Fibroblast of skin of scalp (primary cell): ENCODE measurements at places on chromosomes 1 and 21.

DNA sequence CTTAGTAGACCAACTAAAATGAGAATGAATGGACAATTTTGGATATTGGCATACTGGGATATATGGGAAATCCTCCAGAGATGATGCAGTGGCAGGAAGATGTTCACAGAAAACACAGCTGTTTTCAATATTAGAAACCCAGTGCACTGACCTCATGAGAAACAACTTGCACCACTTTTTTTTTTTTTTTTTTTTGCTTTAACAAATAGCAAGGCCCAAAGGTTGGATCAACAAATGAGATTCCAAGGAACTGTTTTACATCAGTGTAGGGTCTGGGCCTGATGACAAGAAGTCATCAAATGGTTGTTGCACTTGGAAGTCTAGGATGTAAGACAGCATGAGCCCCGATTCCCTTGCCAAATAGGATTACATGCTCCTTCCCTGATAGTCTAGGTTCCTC, 110.7 kb downstream of the SLC25A24 start:
- peak; percentile 40 for DNase-seq

- DNase-seq = peak; percentile 80
These were observed 53.0 kb downstream of the IER5 start for GRCh38 chr1:181141431-181141910.

DNA sequence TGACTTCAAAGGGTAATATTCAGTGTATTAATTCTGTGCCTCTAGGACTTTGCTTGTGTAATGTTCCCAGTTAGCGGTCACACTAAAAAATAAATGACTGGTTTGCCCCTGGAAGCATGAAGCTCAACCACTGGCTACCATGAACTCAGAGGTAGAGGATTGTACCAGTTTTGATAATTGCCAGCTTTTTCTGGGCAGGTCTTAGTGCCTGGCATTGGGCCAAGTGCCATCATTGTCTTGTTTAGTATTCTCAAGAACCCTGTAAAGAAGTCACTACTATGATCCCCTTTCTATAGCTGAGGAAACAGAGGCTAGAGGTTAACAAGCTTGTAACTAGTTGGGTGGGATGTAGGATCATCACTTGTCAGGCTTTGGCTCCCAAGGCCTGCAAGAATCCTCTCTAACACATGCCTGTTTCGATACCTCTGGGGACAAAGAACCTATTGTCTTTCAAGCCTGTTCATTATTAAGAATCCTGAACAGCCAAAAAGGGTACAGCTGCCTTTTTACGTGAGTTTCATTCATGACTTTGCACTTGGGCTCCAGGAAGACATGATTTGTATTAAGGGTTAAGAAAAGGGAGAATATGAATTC, 121.9 kb upstream of the JUN start:
- DNase-seq = no peak

DNA sequence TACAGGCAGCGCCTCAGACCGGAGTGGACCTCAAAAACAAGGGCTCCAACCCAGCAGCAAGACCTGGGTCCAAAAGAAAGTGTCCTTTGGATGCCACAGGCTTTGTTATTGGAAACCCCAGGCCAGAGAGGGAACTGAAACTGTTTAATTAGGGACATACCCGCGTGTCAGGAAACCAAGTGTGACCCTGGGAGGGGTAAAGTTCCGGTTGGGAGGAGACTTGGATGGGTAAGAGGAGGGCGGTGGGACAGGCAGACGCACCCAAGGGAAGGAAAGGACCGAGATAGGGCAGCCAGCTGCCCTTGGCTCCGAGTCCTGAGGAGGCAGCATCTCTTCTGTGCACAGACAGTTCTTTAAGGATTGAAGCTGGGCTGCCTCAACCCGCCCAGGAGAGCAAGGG, 71.4 kb downstream of the CDC7 start:
- no peak for DNase-seq

DNA sequence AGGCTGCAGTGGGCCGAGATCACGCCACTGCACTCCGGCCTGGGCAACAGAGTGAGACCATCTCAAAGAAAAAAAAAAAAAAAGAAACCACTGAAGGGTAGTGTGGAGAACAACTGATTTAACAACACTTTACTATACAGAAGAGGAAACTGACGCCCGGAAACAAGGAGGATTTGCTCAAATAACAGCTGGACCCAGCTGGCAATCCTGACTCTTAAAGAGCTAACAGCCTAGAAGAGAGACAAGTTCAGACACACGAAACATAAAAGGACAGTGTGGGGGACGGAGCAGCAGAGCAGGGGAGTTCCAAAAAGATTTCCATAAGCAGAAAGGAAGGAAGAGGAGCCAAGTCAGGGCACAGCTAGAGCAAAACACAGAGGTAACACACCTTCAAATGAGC, 4.4 kb downstream of the ECHDC2 start:
- no peak for DNase-seq

DNA sequence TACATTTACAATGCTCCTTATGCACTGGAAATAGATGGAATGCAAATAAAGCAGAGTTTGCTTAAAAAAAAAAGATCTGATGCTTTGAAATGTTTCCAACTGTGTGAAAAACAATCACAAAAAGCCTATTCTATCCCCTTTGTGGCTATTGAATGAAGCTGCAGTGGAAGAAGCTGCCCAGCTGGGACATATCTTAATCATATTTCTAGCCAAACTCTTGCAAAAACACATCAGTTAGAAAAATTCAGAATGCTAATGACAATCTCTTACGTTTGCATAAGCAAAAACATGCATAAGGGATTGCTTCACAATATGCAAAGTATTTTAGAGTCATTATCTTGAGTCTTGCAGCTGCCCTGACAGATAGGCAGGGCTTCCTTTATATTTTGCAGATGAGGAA, 526.4 kb upstream of the USP24 start:
- peak; percentile 77 for DNase-seq

DNA sequence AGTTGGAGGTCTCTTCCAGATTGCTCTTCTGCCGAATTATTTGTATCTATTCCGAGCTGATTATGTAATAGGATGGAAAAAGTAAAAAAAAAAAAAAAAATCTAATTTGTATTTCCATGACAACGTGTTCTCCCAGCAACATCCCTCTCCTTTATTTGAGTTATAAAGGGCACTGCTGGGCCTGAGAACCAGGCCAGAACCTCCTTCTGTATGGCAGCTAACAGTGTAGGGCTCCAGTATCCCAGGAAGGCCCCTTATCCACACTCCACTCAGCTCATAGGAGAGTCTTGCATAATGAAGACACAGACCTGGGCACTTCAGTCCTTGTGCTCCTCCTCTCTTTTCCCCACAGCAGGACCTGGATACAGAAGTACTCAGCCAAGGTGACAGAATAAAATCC, 3.7 kb upstream of the IPO9 start:
- DNase-seq = no peak

DNA sequence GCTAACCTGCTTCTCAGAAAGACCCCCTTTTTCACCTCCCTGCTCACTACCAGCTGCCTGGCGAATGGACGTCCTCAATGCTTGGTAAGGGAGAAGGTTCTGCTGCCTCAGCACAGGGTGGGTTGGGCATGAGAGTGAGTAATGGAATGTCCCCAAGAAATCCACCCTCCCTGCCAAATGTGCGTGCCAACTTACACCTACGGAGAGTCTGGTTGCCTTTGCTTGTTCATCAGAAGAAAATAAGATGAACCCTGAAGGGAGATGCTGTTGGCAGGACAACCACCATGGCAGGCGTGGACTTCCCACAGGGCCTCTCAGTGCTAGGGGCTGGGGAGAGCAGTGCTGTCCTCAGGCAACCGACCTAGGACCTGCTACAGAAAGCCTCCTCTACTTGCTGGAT, 106.0 kb downstream of the XCL2 start:
- no peak for DNase-seq

- DNase-seq = peak; percentile 5
These were observed 28.7 kb upstream of the CDC14A start for GRCh38 chr1:100323419-100324106.

- no peak for DNase-seq
These were observed 465.9 kb downstream of the NPHP4 start for GRCh38 chr1:5526385-5526750.

DNA sequence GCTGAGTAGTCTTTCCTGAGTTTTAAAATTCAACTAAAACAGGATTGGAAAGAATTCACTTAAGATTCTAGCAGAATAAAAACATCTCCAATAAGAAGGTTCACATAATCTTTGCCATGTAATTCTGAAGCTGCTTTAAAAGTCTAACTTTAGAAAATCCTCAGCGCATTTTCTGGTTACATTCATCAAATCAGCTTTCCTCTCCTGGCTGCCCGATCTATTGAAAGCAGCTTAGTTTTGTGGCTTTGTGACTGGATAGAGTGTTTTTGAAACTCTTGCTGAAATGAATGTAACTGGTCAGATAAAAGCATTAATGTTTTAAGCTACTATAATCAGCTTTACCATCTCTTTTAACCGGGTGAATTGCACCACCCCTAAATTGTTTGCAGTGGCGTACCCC, 66.8 kb downstream of the DOP1B start:
- no peak for DNase-seq

- DNase-seq = no peak
These were observed 5.9 kb downstream of the SMG7 start for GRCh38 chr1:183477986-183478781.

DNA sequence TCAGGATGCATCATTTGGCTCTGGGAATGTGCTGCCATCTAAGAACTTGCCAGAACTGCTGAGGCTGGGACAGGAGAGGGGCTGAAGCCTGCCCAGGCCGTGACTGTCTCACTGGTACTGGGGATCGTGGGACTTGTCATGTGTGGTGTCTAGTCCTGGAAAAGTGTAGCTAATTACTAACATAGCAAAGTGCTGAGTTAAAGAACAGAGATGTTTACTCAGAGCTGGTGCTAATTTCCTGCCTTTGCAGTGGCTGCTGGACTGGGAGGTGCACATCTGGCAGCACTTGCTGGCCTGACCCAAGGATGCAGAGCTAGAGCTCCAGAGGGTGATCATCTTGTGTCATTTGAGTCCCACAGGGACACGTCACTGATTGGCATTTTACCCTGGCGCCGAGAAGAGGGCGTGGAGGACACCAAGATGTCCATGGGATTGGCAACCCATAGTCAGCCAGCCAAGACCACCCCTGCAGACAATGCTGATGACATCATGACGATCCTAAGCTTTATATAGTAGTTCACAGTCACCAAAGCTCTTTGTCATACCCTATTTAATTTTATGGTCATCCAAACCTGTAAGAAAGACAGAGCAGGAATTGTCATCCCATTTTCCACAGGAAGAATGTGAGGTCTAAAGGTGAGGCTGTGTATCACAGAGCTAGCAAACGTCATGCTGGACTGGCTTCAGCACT, 110.1 kb upstream of the SLC44A3 start:
- DNase-seq = peak; percentile 86

- DNase-seq = no peak
These were observed 22.4 kb upstream of the RBBP5 start for GRCh38 chr1:205144046-205144720.

GRCh38 chr1:162736633-162737067, 53.9 kb upstream of the HSD17B7 start:
- DNase-seq = no peak

DNA sequence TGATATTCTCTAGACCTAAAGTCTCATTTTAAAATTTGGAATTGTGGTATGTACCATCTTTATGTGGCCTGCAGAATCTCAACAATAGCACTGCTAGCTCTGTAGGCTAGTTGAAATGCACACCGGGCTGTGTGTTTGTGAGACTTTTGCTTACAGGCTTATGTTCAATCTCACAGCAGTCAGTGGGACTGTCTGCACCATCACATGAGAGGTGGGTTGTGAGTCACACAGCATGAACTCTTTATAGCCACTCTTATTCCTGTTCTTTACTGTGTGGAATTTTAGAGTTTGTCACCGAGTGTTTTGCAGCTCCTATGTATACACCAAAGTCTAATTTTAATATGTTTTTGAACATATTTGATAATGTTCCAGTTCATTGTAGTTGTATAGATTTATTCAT, 74.6 kb downstream of the RASAL2 start:
- DNase-seq = peak; percentile 33

GRCh38 chr1:92747735-92748134, 37.2 kb downstream of the EVI5 start:
- DNase-seq = peak; percentile 13

DNA sequence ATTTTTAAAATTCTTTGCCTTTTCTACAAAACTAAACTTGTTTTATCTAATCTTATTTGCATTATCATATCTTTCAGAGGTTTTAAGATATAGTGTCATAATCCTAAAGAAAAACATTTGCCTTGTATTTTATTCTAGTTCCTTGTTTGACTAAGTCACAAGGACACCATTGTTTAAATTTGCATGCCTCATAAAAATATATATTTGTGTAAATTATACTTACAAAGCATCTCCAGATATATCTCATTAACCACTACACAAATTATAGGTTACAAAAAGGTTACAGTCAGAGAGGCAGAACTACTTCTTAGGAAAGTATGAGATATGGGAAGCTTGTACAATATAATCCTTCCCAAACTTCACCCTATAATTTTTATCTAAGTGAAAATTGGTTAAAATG, 4.2 kb upstream of the RGS13 start:
- DNase-seq = no peak
